ENCODE measurements at places on chromosomes 5 and 9.

- no peak for DNase-seq
These were observed 39.8 kb upstream of the CCDC112 start for GRCh38 chr5:115336201-115336720.

- no peak for DNase-seq
These were observed 172.6 kb upstream of the PTGER4 start for GRCh38 chr5:40507095-40507494.

DNA sequence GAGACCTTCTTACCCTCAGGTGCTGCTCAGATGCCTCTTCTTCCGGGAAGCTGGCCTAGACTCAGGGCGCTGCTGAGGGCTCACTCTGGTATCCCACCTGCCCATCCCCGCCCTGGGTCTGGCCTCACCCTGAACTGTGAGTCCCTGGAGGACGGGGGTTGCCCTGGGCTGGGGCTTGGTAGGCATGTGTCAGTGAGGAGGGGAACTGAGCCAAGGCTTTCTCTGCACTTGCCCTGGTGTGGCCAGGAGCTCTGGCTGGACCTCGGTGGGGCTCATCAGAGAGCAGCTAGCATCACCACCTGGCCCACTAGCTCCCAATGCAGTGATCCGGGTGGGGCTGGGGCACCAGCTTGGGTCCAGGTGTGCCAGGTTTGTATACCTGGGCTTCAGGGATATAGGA, 15.6 kb downstream of the PLEKHG4B start:
- DNase-seq: no peak

DNA sequence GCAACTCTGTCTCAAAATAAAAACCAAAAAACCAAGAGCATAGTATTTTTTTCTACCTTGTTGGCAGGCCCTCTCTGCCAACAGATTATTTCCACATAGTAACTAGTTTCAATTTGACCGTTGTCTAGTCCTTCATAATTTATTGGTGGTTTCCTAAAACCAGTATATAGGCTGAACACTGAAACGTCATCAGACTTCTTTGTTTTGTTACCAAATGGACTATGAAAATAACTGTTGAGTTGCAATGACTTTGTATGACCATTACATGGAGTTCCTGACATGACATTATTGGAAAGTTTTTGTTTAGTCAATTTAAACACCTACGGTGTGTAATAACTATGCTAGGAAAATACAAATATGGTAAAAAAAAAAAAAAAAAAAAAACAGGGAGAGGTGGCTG, 1.7 kb downstream of the AGGF1 start:
- peak; percentile 2 for DNase-seq

DNA sequence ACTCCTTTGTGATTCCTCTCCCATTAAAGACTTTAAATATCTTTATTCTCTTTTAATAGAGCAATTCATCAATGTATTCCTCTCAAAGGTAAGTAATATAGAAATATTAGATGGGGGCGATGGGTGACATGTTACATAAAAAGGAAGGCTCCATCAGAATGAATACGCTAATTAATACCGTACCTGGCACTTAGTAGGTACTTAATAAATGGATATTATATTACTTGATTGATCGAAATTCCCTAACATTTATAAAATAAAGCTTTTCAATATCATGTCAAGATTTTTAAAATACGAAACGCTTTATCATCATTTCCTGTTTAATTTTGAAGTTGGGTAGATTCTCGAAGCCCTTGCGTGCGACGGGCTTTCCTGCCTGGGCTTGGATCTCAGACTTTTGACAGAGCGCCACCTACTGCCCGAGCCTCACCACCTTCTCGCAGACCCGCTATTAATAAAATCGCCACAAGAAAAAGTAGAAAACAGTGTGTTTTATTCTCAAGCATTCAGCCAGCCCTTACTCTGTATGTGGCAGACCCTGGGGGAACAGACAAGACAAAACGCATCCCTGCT, 99.4 kb downstream of the C5orf15 start:
- peak; percentile 68 for DNase-seq

- no peak for DNase-seq
These were observed 33.2 kb upstream of the SLC6A3 start for GRCh38 chr5:1478271-1479035.

DNA sequence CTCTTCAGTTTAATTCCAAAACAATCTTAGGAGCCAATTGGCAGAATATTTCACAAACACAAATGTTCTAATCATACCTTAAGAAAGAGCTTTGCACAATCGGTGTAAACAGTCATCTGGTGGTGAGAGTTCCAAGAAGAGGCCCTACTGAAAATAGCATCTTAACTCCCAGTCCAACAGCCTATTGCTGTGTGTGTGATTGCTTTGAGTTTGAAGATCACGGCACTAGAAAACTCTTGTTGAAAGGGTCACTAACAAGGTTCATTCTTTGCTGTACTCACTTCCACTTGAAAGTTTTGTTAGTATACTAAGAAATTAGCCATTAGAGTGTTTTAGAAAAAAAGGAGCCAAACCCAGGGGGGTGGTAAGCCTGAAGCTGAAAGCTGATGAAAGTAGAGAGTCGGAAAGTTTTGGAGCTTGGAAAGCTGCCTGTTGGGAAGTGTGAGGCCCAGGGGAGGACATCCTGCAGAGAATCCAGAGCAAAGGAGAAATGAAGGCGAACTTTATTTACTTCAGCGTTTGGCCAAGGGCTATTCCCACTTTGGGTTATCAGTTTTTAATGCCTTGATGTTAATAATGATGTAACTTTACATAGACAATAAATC, 180.3 kb upstream of the GHR start:
- no peak for DNase-seq

GRCh38 chr5:100446879-100447430, 88.2 kb upstream of the FAM174A start:
- no peak for DNase-seq

Measured in ELF-1 (cell line).